ENCODE measurements at places on chromosomes 3 and 15.

DNA sequence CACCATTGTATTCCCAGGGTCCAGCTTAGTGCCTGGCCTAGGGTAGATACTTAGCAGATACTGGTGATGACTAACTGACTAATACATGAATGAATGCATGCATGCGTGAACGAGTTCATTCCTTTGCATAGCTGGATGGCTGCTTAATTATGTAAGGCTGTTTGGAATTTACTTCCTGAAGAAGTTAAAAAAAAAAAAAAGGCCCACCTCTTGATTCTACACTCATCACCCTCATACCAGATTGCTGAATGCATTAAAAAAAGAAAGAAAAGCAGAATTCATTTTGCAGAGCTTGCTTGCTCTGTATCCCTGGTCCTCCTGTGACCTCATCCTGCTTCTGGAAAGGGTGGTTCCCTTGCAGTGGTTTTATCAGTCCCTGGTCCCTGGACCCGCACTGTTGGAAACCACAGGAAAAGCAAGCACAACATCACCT lies 277.6 kb upstream of the CFAP20DC start:
- peak; percentile 13 for DNase-seq

- no peak for DNase-seq
Measured at GRCh38 chr3:130688015-130688688, 58.5 kb downstream of the PIK3R4 start.

GRCh38 chr3:183044547-183045229 lies 54.6 kb downstream of the MCCC1 start:
- no peak for DNase-seq

GRCh38 chr3:155418407-155418806 lies 124.9 kb upstream of the STRIT1 start:
- no peak for DNase-seq

GRCh38 chr3:14130230-14130629 lies 5.4 kb downstream of the TMEM43 start:
- no peak for DNase-seq

DNA sequence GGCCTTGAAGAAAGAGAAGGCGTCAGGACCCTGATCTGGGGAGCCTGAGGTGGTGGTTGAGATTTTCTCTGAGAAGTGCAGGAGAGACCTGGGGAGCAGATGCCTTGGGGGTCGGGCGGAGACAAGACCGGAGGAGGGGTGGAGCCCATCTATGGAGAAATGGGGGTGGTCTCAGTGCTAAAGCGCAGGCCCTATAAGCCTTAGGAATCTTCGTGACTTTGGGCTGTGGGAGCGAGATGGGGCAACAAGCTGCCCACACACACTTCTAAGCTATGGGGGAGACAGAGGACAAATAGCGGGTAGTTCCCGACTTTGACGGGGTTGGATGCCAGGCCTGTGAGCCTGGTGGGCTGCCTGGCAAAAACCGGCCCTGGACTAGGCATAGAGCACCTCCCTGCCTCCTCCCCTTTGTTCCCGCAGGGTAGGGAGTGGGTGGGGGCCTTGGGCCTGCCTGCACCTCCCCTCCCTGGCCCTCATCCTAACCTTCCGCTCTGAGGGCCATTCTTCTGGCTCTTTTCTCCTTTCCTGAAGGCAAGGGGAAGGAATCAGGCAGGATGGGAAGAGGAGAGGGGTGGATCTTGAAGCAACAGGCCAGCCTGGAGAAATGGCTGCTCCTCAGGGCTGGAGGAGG lies 880 bp downstream of the NISCH start:
- no peak for DNase-seq

- peak; percentile 56 for DNase-seq
Measured at GRCh38 chr3:16884084-16884747, 539 bp upstream of the PLCL2 start.

GRCh38 chr15:61994216-61994615 lies 66.0 kb downstream of the VPS13C start:
- DNase-seq = no peak

DNA sequence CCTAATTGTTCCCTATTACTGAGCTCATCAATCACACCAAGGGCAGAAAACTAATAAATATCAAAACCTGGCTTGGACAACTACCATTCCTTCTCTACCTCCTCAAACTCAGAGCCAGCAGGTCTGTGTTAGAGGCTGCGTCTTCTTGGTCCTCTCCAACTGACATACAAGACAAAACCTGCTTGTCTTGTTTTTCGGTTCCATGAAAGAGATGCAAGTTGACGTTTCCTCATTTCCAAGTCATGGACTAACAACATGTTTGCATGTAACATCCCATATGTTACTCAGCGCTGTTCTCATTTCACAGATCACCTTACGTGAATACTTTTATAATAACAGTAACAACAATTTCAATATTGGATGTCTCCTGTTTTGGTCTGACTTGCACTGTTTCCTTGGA lies 110.9 kb downstream of the LMLN start:
- DNase-seq = no peak

- DNase-seq = no peak
Measured at GRCh38 chr15:31392761-31393401, 66.2 kb downstream of the KLF13 start.

GRCh38 chr15:64720188-64720587 lies 55.2 kb downstream of the RBPMS2 start:
- DNase-seq = no peak

GRCh38 chr3:30473374-30474051 lies 132.9 kb upstream of the TGFBR2 start:
- DNase-seq = no peak

DNA sequence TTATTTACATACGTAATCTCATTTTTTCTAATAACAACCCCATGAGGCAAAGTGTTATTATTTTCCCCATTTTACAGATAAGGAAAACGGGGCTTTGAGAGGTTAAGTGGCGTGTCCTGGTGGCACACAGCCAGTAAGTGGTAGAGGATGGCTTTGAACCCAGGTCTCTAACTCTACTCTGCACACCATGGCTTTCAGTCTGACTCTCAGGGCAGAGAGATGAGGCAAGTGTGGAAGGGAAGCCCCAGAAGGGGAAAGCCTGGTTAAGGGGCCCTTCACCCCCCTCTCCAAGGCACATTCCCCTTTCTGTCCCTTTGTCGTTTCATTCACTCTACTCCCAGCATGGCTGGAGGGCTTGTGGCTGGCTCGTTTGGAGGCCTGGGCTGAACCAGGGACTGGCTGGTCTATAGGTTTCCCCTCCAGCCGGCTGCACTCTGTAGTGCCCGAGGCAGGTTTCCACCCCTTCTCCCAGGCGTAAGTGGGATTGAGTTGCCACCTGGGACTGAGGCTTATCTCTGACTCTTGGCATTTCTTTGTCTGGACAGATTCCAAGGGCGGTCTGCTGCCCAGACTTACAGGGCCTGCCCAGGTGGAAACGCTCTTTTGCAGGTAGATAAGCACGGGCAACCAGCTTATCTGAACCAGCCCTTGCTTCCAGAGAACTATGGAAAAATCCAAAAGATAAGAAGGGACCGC lies 12.1 kb downstream of the SEMA4B start:
- DNase-seq = no peak

- no peak for DNase-seq
Measured at GRCh38 chr3:18634461-18634860, 209.3 kb upstream of the SATB1 start.

DNA sequence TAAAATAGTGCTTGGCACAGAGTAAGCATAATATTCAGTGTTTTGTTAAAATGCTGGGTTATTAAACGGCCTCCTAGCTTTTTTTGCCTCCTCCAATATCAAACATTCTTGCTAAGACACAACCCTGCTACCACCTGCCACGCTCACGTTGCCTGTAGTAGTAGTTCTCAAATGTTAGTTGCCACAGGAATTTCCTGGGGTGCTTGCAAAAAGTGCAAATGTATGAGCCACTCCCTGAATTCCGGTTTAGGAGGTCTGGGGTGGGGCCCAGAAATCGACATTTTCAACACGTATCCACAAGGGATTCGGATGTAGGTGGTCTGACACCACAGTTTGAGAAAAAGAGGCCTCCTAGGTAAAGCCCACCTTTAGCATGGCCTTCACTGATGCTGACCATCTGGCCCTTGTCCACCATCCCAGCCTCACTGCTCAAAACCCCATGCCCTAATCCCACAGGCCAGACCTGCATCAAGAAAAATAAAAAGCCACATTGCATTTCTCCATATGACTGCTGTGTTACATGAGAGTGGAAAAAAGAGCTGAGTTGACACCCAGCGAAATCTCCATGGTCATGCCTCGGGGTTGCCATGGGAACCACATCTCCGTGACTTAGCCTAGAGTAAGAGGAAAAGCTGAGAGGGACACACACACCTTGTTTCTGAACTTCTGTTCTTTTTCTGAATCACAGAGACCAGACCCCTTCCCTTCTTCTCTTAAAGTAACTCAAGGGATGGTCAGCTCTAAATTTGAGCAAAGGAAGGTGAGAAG lies 116.4 kb upstream of the HES1 start:
- DNase-seq = no peak

- no peak for DNase-seq
Measured at GRCh38 chr15:51299187-51300015, 39.0 kb downstream of the CYP19A1 start.

- no peak for DNase-seq
Measured at GRCh38 chr3:2023959-2024358, 74.7 kb upstream of the CNTN4 start.

GRCh38 chr15:57772223-57772957 lies 65.9 kb downstream of the POLR2M start:
- no peak for DNase-seq

- DNase-seq = no peak
Measured at GRCh38 chr3:134395103-134395502, 20.9 kb upstream of the AMOTL2 start.

GRCh38 chr3:14691239-14691638 lies 16.3 kb downstream of the C3orf20 start:
- DNase-seq = no peak

DNA sequence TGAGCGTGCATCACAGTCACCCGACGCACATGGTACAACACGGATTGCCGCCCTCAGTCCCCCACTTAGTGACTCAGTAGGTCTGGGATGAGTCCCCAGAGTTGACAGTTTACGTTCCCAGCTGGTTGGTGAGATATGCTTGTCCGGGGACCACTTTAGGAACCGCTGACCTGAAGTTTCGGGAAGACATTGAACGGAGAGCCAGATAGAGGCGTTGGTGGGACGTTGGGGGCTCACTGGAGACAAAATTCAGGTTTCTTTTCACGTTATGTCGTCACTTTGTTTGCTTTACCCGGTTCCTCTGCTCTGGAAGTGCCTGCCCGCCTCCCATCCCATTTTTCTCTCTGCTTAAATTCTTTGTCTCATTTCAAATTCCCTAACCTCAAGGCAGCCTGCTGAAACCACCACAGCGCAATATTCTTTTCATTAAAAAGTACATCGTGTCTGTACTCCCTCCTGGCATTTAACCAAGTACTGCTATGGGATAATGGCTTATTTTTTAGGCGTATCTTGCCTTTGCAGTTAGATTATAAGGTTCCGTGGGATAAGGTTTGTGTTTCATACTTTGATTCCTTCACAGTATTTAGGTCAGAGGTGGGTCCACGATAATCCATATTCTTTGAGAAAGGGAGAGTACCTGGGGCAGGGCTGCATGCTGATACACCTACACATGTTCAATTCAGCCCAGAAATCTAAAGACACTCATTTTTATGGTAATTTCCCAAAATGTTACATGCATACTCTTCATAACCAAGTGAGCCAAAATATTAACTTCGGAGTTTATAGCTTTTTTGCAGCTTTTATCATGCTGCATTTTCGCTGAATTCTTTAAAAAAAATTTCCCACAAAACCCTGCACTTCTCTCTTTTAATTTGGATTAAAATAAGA lies 921 bp downstream of the LMLN start:
- no peak for DNase-seq

GRCh38 chr3:150419076-150419868 lies 11.2 kb downstream of the TSC22D2 start:
- no peak for DNase-seq

- DNase-seq = no peak
Measured at GRCh38 chr3:65778968-65779367, 259.8 kb downstream of the MAGI1 start.

GRCh38 chr3:119663885-119664284 lies 3.5 kb upstream of the POPDC2 start:
- DNase-seq = no peak
